ENCODE measurements at places on chromosomes 11 and 22. TPM values are rescaled to one million over a fixed set of nuclear protein-coding genes. Genes with fewer than 3 reads are reported as not detected.

The MRGPRF gene
- total RNA-seq = not detected

The SLC1A2 gene
- total RNA-seq = 16.5 TPM

DNA sequence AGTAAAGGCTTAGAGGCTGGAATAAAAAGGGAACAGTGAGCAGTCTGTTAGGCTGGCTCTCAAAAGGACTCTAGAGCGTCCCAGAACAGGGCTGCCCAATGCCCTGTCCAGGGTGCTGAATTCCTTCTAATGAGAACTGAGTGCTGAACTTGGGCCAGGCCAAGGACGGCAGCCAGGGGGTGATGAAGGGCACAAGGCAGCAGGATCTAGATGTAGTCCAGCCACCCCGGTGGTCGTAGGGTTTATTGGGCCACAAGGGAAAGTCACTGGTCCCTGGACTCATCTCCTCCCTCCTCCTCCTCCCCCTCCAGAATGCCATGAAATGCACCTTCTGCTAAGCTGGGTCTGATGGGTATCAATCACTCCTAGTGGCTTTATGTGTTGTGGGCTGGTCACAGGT lies 19.2 kb downstream of the NPTXR start:
- DNase-seq = peak; percentile 73

GRCh38 chr11:288478-289397 lies at the start of gene PGGHG:
Gene PGGHG (plus strand): TSS chr11:289126. CDS start chr11:289817, 691 bp downstream.
- no peak for DNase-seq

DNA sequence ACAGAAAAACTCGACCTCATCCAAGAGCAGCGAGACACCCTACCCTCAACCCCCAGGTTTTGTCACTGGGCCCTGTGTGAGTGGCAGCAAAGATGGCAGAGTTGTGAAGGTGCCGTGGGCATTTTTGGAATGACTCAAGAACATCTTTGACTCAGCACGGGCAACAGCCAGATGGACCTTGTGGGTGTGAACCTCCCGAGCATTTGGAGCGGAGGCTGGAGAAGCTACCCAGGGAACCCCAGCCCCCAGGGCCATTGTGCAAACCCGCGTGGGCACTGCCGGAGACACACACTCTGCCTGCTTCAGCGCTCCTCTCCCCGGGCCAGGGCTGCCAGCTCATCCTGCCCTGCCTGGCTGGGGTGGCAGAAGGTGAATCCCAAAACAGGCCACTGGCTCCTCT lies 66.1 kb downstream of the PANX1 start:
- DNase-seq = no peak

DNA sequence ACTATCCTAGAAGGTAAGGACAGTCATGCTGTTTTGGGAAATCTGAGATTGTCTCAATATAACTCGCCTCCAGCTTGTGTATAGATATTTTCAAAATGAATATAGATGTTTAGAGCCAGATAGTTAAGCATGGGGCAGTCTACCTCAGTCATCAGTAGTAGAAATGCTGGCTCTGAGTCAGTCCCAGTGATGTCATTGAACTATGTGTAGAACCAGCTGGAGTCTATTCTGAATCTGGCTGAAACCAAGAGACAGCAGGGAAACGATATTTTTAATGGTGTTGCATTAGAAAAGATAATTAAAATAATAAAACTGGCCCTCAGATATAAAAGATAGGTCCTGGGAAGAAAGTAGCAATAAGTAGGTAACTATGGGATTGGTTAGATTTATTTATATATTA lies 25.9 kb downstream of the PIWIL4 start:
- DNase-seq = no peak

GRCh38 chr11:57315491-57315890 lies 9.3 kb downstream of the TNKS1BP1 start:
- DNase-seq = no peak

DNA sequence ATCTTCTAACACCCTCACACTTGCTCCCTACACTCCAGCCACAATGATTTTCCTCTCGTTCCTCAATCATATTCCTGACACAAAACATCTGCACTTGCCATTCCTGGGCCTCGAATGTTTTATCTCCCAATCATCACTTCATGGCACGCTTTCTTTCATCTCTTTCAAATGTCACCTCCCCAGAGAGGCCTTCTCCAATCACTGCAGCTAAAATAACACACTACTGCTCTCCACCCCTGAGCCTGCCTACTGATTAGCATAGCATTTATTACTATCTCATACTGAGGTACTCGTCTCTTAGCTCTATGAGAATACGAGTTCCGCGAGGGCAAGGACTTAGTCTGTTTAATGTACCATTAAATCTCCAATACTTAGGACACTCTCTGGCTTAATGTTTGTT lies 23.5 kb downstream of the NFRKB start:
- DNase-seq = no peak

Data from HepG2 (cell line).